T follicular helper cell (primary cell): ENCODE measurements at places on chromosomes 7 and 10.

- DNase-seq: no peak
These were observed 21.5 kb upstream of the COMMD3 start for GRCh38 chr10:22294694-22295093.

DNA sequence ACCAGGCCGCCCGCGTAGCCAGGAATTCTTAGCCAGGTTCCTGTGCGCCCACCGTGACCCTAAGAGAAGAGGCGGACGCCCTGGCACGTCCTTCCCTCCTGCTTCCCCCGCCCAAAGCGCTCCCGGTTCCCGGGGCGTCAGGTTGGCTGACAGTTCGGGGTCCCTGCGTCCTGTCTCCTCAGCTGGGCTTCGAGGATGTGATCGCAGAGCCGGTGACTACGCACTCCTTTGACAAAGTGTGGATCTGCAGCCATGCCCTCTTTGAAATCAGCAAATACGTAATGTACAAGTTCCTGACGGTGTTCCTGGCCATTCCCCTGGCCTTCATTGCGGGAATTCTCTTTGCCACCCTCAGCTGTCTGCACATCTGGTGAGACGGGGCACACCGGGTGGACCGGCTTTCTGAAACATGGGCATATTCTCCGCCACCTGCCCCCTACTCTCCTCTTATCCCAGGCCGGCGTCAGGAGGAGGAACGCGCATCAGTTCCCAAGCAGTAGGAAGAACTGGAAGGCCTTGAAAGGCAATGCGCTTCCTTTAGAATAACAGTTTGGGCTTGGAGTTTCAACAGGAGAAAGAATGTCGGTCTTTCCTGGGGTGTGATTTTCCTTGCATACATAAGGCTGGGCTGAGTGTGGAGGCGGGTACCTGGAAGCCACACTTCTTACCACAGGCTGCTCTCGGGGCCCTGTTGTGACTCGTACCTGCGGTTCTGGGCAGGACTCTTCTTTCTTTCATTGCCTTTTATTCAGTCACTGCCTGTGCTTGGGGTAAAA, 728 bp downstream of the CAV2 start:
- no peak for DNase-seq

DNA sequence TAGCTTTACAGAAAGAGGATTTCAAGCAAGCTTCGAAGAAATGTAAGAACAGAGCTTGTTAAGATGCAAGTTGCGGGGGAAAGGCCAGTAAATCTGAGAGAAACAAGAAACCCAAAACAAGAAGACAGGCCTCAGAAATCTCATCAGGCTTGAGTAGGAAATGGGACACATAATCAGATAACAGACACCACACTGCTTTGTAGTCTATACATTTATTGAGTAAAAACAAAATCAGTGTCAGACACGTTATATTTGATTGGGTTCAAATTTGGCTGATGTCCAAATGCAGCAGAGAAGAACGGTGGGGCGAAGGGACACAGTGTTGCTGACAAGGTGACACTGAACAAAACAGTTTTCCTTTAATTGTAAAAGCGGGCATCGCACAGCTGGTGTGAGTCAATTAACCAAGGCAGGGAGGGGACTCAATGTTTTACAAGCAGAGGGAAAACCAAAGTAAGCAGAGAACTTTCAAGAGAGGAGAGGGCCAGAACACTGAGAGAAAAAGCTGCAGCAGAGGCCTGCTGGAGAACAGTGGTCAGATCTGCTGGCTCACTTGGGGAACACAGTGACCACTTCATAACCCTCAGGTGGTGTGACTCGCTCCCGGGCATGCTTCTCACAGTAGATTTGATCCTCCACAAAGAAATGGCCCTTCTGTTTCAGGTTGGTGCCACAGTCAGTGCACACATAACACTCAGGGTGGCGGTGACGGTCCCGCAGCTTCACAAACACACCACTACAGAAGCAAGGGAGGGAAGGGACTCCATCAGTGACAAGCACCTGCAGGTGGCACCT, 43.5 kb downstream of the ACSM6 start:
- no peak for DNase-seq

DNA sequence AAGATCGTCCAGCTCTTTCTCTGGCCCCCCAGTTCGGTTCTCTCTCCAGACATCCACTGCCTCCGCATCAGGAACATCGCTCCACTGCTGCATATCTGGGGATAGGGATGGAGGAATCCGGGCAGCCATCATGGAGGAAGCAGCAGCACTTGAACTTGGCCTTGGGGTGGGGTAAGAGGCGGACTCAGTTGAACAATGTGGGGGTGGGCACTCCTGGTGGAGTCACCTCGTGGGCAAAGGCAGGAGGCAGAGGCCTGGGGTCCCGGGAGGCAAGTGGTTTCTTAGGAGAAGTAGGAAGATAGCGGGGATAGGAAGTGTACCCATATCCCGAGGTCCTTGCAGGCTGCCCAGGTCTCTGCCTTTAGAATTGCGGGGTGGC, 98.3 kb downstream of the CHST15 start:
- no peak for DNase-seq

DNA sequence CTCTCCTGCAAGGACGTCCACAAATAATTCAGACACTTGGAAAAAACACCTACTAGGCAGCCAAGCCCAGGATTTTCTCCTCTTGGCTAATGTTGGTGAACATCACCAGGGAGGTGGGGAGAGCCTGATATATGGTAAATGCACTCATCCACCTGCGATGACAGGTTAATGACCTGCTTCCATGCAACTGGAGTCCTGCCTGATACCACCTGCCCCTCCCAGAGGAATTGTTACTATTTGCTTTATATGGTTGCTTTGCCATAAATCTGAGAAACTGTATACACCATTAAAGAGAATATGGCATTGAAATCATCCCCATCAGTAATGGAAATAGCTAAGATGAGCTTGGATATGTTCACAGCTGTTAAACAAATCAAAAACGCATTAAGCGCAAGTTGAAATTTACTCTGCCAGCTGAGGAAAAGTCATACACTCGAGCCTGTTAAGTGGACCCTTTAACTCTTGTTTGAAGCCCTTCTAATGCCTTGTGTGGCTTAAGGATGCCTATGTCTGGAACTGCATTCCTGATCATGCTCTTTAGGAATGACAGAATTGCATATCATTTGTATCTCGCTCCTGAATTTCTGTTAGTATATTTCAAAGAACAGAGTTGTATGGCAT, 208.3 kb downstream of the PRPF18 start:
- no peak for DNase-seq

DNA sequence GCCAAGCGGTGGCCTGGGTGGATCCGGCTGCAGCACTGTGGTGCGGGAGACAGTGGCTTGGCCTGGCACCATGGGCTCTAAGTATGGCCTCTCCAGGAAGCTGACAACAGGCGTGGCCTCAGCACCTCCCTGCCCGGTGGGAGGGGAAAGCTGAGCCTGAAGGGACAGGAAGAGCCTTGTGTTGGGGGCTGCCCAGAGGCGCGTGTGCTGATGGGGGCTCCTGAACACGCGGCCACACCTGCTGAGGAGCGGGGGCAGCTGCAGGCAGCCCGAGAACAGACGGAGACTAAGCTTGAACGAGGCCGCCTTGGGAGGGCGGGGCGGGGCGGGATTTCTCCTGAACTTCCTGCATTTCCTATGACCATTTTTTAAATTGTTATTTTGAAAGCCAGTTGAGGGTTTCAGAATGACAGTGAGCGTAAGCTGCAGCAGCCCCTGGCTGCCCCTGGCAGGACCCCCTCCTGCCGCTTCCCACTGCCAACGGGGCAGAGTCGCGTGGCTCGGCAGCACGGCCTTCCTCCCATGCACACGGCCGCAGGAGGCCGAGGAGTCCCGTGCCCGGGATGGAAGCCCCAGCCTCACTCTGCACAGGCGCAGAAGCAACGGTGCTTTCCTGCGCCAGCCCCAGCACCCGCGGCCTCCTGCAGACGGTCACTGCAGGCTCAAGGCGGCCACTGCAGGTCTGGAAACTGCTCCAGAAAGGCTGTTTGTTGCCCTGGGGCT, 43.2 kb downstream of the DPYSL4 start:
- no peak for DNase-seq

- DNase-seq: no peak
These were observed 521 bp downstream of the LIMK1 start for GRCh38 chr7:74083928-74084721.

DNA sequence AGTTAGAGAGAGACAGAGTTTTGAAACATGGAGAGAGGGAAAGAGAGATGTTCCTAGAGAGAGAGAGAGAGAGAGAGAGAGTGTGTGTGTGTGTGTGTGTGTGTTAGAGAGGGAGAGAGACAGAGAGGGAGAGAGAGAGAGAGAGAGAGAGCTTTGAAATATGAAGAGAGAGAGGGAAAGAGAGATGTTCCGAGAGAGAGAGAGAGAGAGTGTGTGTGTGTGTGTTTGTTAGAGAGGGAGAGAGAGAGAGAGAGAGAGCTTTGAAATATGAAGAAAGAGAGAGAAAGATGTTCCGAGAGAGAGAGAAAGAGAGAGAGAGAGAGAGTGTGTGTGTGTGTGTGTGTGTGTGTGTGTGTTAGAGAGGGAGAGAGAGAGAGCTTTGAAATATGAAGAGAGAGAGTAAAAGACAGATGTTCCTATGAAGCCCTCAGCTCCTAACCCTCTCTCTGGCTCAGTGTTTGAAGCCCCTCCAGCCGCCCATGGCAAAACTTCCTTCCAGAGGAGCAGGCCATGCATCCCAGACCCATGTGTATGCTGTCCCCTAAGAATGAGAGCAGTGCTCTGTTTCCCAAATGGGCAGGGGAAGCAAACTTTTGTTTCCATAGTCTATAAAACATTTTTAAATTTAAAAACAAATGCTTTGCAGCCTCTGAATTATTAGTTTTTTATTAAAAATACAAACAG, 130.9 kb downstream of the KCNMA1 start:
- DNase-seq: no peak

- DNase-seq: no peak
These were observed 141.6 kb downstream of the PRKAG2 start for GRCh38 chr7:151735186-151735850.

DNA sequence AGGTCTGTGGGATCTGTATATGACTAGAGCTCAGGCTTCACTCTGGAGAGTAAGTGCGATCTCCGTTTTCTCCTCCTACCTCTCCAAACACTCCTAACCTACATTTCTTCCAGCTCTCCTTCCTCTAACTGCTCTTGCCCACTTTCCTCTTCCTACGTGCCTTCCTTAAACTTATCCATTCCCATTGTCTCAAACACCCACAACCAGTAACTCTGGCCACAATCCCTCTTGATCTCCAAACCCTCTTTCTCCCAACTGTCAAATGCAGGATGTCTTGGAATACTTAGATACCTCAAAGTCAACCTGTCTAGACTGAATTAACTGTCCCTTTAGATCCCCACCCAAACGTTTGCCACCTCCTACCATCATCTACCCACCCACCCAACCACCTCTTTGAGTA, 213.7 kb upstream of the KMT2E start:
- DNase-seq: no peak

DNA sequence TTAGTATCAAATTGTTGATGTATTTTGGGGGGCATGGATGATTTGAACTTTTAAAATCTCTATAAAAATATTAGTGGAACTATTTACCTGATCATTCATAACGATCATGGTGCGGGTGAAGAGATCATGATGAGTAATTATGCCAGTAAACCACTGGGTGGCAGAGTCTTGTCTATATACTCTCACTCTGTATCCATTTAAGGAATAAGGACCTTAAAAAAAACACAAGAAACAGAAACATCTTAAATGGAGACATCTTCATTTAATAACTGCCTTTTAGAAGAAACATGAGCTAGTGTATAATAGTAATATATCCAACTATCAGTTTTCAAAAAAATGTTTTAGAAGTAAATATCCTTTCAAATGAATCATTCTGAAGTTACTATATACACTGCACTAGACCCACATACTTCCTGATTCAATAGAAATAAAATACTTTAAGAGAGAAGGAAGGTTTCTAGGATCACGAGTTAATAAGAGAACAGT, 84.0 kb downstream of the NRBF2 start:
- no peak for DNase-seq

DNA sequence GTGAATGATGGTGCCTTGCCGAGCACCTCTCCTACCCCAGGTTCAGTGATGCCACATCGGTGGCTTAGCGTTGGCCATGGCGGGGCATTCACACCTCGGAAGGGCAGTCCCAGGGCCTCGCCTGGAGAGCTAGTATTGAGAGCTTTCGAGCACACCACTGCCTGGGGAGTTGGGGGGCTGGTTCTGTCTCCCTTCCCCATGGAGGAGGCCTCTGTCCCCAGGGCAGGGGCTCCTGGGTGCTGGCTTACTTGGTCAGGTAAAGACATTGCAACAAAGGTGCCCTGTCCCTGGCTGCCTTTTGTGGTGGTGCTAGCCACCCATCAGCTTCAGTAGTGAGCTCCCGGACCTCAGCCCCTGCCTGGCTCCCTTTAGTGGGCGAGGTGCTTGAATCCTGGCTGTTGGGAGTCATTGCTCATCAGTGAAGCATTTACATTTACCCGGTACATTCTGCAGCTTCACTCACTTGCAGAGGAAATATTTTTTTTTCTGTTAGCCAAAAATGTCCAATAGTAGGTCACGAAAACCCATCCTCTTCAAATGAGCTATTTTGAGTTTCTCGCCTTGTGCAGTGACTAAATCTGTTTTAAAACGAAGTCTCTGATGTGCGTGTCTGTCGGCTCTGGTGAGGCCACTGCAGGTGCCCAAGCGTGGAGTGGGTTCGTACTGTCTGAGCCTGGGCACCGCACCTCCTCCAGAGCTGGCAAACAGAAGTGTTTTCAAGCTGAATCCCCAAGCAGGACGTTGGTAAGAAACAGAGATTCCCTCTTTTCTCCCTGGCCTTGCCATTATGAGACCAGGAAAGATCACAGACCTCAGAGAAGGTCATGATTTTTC, 95.5 kb downstream of the INPP5A start:
- no peak for DNase-seq

DNA sequence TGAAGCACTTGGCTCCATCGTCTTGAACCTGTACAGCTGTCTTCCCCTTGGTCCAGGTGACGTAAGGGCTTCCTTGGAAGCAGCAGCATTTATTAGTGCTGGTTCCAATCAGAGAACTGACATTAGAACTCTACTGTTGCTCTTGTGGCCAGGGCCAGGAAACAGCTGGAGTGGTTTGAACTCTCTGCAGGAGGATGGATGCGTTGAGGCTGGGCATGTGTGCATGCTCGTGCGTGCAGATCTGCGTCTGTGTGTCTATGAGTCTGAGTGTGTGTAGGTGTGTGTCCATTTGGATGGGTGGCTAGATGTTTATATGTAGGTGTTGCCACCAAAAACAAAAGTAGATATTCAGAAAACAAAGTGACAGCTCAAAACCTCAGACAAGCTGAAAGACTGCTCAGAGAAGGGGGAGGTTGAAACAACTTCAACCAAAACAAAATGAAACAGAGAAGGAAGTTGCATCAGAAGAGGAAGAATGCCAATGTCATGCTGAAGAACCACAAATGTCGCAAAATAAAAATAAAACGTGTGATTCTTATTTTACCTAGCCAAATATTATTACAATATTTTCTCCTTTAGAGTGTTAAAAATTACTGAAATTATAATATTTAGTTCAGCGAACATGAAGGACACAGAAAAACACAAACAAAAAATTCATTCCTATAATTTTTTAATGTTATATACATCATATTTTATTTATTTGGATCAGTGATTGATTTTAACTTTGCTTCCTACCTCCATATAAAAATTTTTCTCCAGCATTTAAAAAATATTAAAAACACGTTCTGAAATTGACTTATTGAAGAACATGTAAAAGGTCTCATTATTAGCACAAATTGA, 96.1 kb upstream of the MKLN1 start:
- peak; percentile 58 for DNase-seq
